NCI-H1436 treated with DMSO at 0.1 percent for 48 hours (cell line): ENCODE measurements at places on chromosomes 6 and 20.

GRCh38 chr6:36953931-36954261 lies 642 bp upstream of the PI16 start:
- no peak for DNase-seq

DNA sequence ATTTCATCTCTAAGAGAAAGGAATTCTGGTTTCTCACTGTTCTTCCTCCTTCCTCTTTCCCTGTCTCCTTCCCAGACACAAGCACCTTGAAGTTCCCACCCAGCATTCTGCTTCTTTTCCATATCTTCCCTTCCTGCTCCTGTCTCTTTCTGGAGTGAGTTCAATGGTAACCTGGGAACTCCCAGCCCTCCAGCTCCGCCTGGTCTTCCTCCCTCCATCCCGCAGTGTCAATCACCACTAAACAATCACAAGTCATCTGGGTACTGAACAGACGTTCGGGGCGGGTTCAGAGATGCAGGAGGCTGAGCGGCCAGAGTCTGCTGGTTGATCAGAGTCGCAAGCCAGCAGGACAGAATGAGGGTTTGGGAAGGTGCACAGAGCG lies 7.7 kb downstream of the TTBK1 start:
- DNase-seq: no peak

DNA sequence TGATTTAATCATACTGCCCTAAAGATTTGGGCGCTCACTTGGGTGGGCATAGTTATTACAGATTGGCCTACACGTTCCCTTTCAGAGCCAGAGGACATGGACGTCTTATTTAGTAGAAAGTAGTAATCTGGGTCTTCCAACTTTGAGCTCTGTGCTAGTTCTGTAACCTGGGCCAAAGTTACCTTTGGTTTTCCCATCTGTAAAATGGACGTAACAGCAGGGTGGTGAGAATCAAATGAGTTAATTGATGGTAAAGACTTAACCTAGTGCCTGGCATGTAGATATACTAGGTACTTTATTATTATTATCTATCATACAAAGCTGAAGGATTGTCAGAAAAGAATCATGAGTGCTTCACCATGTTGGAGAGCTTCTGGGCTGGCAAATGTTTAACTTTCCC lies 74.8 kb downstream of the CDYL start:
- DNase-seq: no peak

GRCh38 chr20:910870-911770 lies 5.0 kb downstream of the ANGPT4 start:
- no peak for DNase-seq

- DNase-seq: no peak
These were observed 117.5 kb downstream of the CEBPB start for GRCh38 chr20:50308166-50308512.

DNA sequence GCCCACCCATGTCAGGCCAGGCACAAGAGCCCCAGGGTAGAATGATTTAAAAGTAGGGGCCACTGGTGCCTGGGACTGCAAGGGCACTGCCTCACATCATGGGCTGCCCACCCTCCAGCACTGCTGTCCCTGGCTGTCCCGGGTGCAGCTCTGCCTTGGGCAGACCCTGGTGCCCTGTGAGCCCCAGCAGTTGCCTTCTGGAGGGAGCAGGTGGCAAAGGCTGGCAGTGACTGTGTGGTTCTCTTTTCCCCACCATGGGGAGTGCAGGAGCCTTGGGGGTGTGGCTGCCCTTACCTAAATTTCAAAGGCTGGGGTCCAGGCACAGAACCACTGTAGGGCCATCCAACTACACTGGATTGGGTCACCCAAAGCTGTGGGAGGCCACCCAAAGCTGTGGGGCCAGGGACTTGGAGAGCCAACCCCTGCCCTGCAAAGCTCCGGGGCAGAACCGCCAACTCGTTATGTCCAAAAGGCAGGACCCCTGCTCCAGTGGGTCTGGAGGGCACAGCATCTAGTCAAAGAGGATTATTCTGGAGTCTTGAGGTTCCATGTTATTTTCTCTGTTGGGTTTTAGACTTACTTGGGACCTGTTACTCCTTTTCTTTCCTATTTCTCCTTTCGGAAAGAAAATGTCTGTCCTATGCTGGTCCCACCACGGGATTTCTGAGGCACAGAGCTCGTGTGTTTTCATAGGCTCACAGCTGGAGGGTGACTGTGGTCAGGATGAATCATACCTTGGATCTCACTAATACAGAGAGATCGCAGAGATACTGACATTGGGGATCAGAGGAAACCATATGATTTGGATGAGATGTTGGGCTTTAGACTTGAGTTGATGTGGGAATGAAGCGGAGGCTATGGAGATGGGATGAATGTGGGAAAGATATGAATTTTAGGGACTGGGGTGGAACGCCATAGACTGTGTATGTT lies 65.3 kb downstream of the RAMACL start:
- DNase-seq: no peak

DNA sequence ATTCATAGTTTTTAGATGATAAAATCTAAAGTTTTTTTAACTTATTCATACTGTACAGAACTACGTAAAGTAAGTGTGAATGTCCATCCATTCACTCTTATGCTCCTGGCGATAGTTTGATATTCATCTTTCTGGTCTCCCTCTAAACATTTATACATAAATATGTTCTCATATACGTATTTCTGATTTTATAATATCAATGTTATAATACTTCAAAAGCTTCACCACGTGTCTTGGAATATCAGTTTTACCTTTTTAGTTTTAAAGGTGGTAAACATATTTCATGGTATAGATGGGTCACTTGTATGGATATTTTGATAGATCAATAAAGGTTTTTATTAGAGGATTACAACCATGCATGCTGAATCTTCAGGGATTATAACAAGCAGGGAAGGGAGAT lies 10.3 kb upstream of the RHAG start:
- DNase-seq: no peak

DNA sequence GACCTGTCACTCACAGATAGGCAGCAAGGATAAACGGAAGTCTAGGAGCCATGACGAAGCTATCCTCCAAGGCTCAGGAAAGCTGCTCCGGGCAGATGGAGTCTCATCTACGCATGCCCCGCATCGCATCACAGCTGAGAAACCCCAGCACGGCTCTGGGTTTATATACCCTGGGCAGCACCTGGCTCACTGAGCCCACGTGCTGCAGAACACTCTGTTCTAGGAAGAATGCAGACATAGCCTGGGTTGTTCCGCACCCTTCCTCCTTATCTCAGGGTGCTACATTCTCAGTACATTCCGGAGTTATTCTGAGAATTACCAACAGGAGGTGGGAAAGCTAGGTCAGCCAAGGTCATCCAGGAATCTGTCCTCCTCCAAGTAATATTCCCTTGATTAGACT lies 260.4 kb downstream of the CBLN4 start:
- DNase-seq: no peak

- DNase-seq: no peak
These were observed 119.0 kb downstream of the SULF2 start for GRCh38 chr20:47666304-47666703.

DNA sequence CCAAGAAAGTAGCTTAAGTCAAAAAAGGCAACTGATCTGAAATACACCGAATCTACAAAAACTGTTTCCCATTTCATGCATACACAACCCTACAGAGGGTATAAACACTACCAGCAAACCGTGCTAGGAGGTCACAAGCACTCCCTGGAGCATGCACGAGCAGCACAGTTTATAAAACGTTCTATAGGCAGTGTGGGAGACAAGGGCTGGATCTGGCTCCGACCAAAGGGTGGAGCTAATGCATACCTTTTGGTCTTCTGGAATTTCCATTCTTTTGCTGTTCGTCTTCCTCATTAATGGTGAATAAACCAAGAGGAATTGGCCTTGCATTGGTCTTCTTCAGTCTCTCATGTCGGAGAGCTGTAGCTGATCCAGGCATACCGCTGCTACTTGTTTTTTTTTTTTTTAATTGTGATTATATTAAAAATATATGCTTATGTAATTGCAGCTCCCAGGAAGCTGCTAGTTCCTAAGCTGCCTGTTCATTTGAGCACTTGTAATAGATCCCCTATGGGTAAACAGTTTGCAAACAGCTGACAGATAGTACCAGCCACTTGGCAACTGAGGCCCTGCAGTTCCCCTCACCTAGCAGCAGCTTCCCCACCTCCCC lies 24.5 kb downstream of the MAP7 start:
- DNase-seq: no peak

- DNase-seq: no peak
These were observed 9.3 kb upstream of the TXNDC5 start for GRCh38 chr6:7919871-7920270.

DNA sequence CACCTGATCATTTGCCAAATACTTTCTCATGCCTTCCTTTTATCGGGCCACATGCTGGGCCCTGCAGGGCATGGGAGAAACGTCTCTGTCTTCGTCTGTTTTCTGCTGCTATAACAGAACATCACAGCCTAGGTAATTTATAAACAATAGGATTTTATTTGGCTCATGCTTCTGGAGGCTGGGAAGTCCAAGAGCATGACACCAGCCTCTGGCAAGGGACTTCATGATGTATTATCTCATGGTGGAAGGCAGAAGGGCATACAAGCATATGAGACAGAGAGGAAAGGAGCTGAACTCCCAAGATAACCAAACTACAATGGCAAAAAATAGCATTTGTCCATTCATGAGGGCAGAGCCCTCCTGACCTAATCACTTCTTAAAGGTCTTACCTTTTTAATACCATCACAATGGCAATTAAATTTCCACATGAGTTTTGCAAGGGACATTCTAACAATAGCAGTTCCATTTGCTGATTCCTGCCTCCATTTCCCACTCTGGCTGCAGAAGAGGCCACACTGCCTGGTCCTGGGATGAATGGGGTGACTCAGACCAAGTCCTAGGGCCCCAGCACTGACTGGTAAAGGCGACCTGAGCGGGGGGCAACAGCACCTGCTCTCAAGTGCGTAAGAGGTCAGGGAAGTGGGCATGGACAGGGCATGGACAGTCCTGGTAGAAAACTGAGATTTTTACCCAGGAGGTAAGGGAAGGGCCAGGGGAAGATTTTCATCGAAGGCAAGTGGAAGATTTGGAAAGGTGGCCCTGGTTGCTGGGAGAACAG lies 5.1 kb upstream of the ZBP1 start:
- no peak for DNase-seq

GRCh38 chr6:3383525-3383924 lies 73.3 kb downstream of the SLC22A23 start:
- no peak for DNase-seq

- DNase-seq: no peak
These were observed 501.4 kb downstream of the BCKDHB start for GRCh38 chr6:80607811-80608391.

- no peak for DNase-seq
These were observed 6.0 kb upstream of the NPBWR2 start for GRCh38 chr20:64113444-64113775.

GRCh38 chr6:40695750-40696415 lies 108.7 kb upstream of the LRFN2 start:
- DNase-seq: no peak

DNA sequence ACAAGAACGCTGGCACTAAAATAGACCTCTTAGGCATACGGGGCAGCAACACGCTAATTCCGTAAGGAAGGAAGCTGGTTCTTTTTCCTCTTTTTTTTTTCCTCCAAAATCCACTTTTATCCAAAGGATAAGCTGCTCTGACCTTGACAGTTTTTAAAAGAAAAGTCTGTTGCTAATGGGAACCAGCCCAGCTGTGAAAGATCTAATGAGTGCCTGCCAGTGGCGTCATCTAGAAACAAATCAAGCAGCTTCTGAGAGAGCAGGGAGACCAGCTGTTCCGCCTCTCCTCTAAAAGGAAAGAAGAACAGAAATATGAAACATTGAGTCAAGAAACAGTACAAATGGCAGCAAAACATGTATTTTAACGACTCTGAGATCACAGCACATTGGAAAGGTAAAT lies 78.6 kb downstream of the FAXC start:
- no peak for DNase-seq

DNA sequence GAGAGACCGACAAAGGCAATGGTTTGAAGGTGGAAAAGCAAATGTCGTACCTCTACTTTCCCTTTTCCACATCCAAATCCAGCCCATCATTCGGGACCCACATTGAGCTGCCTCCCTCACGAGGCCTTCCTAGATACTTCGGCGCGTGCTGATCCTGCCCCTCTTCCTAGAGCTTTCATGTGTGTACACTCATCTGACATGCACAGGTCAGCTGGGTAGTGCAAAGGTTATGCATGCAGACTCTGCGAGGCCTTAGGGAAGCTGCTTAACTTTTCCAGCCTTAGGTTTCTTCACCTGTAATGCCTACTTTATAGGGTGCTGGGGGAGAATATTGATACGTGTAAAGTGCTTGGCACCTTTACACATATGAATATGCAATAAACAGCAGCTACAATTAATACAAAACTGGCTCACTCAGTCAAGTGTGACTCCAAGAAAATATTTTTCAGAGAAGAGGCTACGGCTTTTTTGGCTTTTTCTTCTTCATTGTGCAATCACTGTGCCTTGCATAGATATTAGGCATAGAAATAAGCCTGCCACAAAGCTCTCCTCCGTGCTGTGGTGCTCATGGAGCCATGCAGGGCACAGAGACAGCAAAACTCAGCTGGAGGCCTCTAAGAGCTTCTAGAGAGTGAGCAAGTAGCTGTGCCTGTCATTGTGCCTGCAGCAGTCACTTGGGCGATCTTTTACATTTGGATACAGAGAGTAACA lies 3.6 kb upstream of the MANBAL start:
- no peak for DNase-seq

GRCh38 chr6:16841241-16841640 lies 80.0 kb upstream of the ATXN1 start:
- no peak for DNase-seq

DNA sequence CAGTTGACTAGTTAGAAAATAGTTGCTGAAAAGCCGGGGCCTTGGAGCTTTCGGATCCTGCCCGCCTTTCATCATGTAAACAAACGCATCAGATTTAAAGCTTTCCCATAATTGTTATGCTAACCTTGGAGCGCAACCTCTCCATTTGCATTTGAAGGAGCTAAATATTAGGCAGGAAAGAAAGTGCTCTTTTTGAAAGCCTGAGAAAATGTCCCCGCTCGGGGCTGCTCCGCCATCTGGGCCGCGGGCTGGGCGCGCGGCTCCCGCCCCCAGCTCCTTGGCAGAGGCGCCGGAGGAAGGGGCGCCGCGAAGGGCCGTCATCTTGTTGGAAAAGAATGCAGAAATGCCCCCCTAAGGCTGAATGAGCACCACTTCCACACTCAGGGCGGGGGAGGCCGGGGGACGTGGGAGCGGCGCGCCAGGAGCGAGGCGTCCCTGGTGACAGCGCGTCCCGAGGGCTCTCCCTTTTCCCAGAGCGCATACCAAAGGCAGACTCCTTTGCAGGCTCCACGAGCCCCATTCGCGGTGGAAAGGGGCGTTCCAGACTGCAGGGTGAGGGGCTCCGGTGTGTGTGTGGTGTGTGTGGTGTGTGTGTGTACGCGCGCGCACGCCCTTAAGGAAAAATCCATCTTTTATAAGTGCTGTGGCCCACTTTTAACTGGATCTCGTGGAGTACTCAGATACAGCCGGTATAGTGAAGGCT lies 145.6 kb upstream of the ID4 start:
- no peak for DNase-seq

GRCh38 chr6:83488861-83489260 lies 23.5 kb upstream of the PRSS35 start:
- DNase-seq: no peak

DNA sequence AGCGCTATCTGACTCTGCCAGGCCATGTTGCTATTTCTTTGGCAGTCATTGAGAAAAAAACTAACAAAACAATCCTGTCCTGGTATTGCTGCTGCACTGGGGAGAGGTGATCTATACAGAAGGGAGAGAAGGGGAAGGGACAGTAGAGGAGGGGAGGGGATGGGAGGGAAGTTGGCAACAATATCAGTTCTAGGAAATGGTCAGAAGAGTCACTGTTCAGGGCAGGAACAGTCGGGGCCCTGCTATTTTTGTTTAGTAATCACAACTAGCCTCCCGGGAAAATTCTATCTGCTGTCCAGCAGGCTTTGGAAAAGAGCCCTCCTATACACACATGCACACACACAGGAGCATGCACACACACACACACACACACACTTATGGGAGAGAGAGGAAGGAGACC lies 142.3 kb upstream of the CARMIL1 start:
- no peak for DNase-seq
